ENCODE measurements at places on chromosomes 16 and 17. TPM values are rescaled to one million over a fixed set of nuclear protein-coding genes. Genes with fewer than 3 reads are reported as not detected.

DNA sequence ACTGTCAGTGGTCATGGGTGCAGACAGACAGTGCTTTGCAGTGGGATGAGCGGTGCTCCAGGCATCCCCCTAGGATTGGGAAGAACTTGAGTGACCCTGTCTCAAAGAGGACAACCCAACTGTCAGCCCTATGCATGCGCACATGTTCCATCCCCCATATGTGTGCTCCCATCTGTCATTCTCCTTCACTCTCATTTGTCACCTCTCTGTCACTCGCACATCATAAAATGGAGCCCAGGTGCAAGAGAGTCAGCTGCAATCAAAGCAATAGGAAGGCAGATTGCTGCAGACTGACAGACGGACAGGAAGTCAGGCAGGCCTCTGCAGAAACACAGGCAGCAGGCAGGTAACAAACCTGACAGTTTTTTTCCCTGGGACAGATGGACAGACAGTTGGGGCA lies 101.8 kb upstream of the CCL1 start:
- H3K27me3 ChIP-seq: peaks cover 2% of the 10 kb centered on the region
- DNase-seq: no peak
- no peaks in the 10 kb centered on the region for H3K36me3 ChIP-seq
- H3K4me3 ChIP-seq: no peak overlapping the region
- no peaks in the 10 kb centered on the region for H3K4me1 ChIP-seq

GRCh38 chr17:77796176-77796860 lies 162.2 kb upstream of the TNRC6C start:
- DNase-seq: no peak
- H3K27ac ChIP-seq: no peak overlapping the region
- H3K27me3 ChIP-seq: peaks cover 24% of the 10 kb centered on the region

DNA sequence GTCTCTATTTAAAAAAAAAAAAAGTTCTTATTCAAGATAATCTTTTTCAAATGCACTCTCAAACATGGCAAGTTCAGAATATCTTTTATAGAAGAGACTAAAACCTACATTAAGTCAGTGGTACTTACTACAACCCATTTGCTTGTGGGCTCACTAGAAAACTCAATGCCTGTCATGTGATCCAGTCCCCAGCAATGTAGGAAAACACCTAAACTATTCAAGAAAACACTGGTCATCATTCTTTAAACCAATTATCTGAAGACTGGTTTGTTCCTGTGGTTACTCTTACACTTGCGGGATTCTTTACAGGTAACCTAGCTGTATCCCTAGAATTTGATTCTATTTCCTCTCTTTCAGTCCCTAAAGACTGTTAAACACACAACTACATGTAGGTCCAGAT lies 19.6 kb downstream of the MED13 start:
- H3K36me3 ChIP-seq: peaks cover 35% of the 10 kb centered on the region
- DNase-seq: no peak
- H3K27me3 ChIP-seq: no peaks in the 10 kb centered on the region
- peaks cover 31% of the 10 kb centered on the region for H3K4me1 ChIP-seq
- H3K27ac ChIP-seq: peak overlapping the region; percentile 34

DNA sequence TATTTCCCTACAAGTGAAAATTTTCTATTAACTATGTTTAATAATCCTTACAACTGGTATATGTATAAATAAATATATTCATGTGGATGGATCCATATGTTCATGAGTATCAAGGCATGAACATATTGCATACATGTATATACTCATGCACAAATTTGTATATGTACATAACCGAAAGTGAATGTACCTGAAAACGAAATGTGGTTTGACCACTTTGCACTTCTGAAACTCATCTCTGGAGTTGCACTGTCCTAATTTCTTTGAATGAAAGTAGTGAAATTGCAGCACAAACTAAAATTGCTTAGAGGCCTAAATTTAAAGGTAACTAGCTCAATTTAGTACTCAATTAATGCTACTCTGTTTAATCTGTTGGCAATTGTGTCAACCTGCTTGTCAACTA lies 27.4 kb upstream of the GNAO1 start:
- no peaks in the 10 kb centered on the region for H3K36me3 ChIP-seq
- no peak overlapping the region for H3K4me3 ChIP-seq
- DNase-seq: no peak

GRCh38 chr16:27441276-27441675 lies 39.3 kb downstream of the IL21R start:
- peaks cover 71% of the 10 kb centered on the region for H3K36me3 ChIP-seq
- H3K4me3 ChIP-seq: no peak overlapping the region
- no peak overlapping the region for H3K27ac ChIP-seq
- peaks cover under 1% of the 10 kb centered on the region for H3K27me3 ChIP-seq
- no peak for DNase-seq

GRCh38 chr16:59373632-59374031 lies 639.5 kb upstream of the GOT2 start:
- H3K27me3 ChIP-seq: no peaks in the 10 kb centered on the region
- H3K4me3 ChIP-seq: no peak overlapping the region
- no peak for DNase-seq
- no peaks in the 10 kb centered on the region for H3K4me1 ChIP-seq

DNA sequence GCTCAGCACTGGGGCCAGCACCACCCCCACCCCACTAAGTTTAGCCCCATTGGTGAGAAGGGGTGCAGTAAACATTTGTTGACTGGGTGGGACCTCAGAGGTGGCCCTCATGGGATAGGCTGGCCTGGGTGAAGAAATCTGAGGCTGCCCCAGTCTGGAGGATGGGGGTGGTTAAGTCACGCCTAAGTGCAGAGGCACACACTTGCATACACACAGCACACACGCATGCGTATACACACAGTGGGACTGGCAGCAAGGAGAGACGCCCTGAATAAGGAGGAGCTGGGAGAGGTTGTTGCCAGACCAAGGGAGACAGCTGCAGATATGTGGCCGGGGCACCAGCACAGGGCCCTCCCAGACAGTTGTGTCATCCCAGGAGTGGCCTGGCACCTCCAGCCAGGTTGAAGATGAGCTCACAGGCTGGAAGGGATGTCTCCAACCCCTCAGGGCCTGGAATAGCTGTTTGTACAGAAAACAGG lies 3.0 kb upstream of the BCAR1 start:
- no peaks in the 10 kb centered on the region for H3K36me3 ChIP-seq
- peaks cover 26% of the 10 kb centered on the region for H3K27me3 ChIP-seq
- no peak for DNase-seq
- no peak overlapping the region for H3K27ac ChIP-seq
- H3K4me1 ChIP-seq: no peaks in the 10 kb centered on the region

GRCh38 chr16:19757762-19758595 lies 39.9 kb downstream of the IQCK start:
- no peaks in the 10 kb centered on the region for H3K36me3 ChIP-seq
- no peak for DNase-seq
- no peaks in the 10 kb centered on the region for H3K4me1 ChIP-seq

DNA sequence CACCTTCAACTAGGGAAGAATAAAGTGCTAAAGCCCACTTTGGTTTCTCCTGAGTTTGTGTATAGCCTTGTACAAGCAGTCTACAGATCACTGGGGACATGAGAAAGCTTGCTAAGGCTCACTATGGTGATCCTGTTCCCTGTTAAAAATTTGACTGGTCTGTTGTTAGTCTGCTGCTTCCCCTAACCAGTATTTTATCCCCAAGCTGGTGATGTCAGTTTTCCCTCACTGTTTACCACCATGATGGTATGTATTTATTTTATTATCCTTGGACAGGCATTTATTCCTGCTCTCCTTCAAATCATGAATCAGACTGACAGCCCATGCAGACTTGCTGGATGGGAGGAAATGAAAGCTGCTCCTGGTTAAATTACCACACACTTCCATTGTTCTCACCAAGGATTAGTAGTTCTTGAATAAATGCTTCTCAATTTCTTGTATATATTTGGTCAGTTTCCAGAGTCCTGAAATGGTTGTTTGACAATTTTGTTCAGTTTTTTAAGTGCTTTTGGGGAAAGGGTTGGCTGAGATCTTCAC lies 99.6 kb downstream of the CA4 start:
- no peak for DNase-seq
- no peaks in the 10 kb centered on the region for H3K27me3 ChIP-seq
- H3K4me3 ChIP-seq: no peak overlapping the region
- H3K27ac ChIP-seq: no peak overlapping the region

DNA sequence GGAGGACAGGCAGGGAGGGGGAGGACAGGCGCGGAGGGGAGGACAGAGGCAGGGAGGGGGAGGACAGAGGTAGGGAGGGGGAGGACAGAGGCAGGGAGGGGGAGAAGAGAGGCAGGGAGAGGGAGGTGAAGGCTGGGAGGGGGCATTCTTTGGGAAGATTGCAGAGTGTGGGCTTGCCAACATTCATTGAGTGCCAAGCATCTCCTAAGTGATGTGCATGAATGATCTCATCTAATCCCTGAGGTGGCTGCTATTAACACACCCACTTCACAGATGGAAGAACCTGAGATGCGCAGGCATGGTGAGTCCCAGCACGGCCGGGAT lies 58.3 kb downstream of the NT5M start:
- no peak overlapping the region for H3K27ac ChIP-seq
- no peaks in the 10 kb centered on the region for H3K36me3 ChIP-seq
- DNase-seq: no peak
- no peaks in the 10 kb centered on the region for H3K4me1 ChIP-seq

DNA sequence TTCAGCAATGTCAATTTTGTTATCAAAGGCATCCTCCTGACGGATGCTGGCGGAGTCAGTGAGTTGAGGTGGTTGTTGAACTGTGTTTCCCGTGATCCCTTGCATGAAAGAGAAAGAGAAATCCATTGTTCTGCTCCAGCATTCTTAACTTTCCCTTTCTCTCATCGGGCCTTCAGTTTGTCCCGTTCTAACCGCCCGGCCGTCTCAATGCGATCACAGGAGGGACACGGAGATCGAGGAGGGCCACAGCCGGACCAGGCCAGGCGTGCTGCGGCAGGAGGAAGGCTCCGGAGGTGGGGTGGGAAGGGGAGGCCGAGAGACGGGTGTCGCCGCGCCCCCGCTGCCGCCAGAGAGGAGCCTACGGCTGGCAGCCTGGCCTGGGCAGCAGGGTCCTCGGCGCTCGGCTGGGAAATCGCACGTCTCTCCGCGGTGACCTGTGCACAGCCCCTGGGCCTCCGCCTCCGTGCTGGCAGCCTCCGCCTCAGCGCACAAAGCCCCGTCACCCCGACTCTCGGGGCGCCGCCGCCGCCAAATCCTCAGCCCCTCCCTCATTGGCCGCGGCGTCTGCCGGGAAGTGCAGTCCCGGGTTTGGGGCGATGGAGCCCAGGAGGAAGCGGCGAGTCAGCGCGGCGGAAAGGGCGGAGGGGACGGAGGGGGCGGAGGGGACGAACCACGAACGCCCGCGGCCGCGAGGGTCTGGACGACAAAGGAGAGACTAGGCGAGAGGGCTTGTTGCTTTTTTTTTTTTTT lies 38.1 kb downstream of the SOST start:
- H3K36me3 ChIP-seq: no peaks in the 10 kb centered on the region
- peaks cover 13% of the 10 kb centered on the region for H3K4me1 ChIP-seq
- peak; percentile 78 for DNase-seq
- H3K27me3 ChIP-seq: peaks cover 15% of the 10 kb centered on the region

DNA sequence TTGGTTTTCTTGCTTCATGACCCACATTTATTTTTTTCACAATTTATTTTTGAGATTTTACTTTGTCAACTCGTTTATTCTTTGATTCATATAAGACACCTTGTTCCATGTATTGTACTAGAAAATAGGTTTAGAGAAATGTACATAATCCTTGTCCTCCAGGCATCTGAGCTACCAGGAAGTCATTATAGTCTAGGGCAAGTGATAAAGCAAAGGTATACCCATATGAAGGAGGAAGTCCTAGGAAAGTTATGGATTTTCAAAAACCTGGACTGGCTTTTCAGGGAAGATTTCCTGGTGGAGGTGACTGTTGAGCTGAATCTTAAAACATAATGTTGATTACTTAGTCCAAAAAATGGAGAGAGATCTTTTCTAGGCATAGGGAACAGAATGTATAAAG lies 98.8 kb upstream of the SHISA6 start:
- no peaks in the 10 kb centered on the region for H3K27me3 ChIP-seq
- H3K4me3 ChIP-seq: no peak overlapping the region
- DNase-seq: no peak
- H3K27ac ChIP-seq: no peak overlapping the region
- no peaks in the 10 kb centered on the region for H3K36me3 ChIP-seq

DNA sequence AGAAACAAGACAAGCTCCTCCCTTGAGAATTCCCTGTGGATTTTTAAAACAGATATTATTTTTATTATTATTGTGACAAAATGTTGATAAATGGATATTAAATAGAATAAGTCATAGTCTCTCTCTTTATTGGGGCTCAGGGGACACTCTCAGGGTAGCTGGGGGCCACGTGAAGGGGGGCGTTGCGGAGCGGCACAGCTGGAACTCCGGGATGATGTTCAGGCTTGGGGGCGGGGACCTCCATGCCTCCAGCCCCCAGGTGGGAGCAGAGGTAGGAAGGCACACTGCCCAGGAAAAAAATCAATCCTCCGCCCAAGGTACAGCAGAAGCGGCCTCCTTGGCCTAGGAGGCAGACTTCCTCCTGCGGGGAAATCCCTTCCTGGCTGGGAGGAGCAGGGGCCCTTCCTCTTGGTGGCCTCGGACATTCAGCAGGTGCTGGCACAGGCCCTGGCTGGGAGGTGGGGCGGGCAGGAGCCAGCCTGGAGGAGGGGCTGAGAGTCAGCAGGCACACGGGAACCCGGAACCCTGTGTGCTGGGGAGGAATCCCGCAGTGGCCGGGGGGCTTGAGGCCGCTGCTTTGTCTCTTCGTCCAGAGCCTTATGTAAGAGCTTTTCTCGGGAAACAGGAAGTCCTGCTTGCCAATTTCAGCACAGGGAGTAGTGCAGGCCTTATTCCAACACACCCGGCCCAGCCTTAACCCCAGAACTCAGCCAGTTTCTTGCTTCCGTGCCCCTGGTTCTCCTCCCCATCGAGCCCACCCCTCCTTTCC lies 591 bp upstream of the TNFSF13 start:
- H3K4me3 ChIP-seq: peak overlapping the region; percentile 60
- H3K4me1 ChIP-seq: peaks cover 70% of the 10 kb centered on the region
- H3K27ac ChIP-seq: no peak overlapping the region
- H3K36me3 ChIP-seq: peaks cover 26% of the 10 kb centered on the region

GRCh38 chr17:40485851-40486521 lies 15.4 kb downstream of the TNS4 start:
- peak overlapping the region; percentile 44 for H3K4me3 ChIP-seq
- no peak for DNase-seq
- H3K36me3 ChIP-seq: peaks cover 4% of the 10 kb centered on the region
- H3K27me3 ChIP-seq: no peaks in the 10 kb centered on the region
- H3K27ac ChIP-seq: peak overlapping the region; percentile 81
- peaks cover 95% of the 10 kb centered on the region for H3K4me1 ChIP-seq

DNA sequence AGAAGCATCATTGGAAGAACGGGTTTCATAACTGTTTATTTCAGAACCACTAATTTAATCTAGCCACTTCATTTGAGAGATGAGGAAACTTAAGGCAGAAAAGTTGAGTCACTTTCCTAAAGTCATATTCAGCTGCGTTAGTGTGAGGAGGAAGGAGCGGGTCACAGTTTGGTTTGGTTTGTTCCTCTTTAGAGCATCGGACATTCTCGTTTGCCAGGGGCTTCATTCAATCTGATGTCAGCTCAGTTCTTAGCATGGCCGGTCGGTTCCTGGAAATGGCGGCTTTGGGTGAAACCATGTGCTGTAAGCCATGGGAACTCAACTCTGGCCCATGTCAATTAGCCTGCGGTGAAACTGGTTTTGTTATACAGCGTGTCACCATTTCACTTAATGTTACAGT lies 186.5 kb downstream of the LGALS9B start:
- peaks cover 44% of the 10 kb centered on the region for H3K4me1 ChIP-seq
- H3K4me3 ChIP-seq: no peak overlapping the region
- DNase-seq: no peak
- peaks cover 3% of the 10 kb centered on the region for H3K27me3 ChIP-seq

CCL17 gene
- 1.3 TPM for total RNA-seq

ASGR1 gene
- 1.1 TPM for total RNA-seq

NAGS gene
- 0.60 TPM for total RNA-seq

KRTAP4-5 gene
- not detected for total RNA-seq

ZNF200 gene
- 15.8 TPM for total RNA-seq

ITGB4 gene
- 2.7 TPM for total RNA-seq

USP36 gene
- total RNA-seq: 138 TPM

SEPTIN12 gene
- total RNA-seq: not detected
